CD4-positive, alpha-beta T cell treated with Interleukin-4 for 1 hour (primary cell): ENCODE measurements at places on chromosomes 7 and 10.

DNA sequence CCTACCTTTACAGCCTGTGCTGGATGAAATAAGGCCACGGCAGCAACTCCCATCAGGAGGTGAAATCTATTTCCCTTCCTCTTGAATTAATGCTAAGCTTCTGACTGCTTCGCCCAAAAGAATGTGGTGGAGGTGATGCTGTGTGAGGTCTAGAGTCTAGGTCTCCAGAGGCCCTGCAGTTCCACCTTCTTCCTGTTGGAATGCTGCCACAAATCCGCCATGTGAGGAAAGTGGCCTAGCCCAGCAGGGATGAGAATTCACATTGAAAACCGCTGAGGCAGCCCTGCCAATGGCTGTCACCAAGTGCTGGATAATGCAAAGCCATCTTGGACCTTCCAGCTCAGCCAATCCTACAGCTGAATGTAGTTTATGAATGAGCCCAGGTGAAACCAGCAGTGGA is 28.0 kb downstream of the RHOBTB1 start:
- no peak for DNase-seq

DNA sequence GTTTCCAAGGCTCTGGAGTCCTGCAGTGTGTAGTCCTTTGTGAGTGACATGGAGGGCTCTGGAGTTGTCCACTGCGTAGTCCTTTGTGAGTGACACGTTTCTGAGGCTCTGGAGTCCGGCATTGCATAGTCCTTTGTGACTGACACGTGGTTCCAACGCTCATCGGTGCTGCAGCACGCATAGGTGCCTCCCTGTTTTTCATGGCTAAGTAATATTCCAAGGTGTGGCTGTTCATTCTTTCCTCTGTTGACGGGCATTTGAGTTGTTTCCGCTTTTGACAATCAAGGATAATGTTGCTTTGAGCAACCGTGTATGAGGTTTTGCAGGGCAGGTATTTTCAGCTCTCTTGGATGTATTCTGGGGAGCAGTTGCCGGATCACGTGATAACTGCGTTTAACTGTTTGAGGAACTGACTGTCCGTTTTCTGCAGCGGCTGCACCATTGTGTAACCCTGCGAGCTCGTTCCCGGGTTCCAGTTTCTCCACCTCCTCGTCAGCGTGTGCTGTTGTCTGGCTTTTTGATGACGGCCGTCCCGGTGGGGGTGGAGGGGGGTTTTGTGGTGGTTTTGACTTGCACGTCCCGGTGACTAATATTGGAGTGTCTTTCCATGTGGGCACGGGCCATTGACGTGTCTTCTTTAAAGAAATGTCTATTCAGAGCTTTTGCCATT is 21.1 kb downstream of the FAM20C start:
- no peak for DNase-seq

GRCh38 chr7:43873300-43873699 is 4.0 kb upstream of the MRPS24 start:
- no peak for DNase-seq

DNA sequence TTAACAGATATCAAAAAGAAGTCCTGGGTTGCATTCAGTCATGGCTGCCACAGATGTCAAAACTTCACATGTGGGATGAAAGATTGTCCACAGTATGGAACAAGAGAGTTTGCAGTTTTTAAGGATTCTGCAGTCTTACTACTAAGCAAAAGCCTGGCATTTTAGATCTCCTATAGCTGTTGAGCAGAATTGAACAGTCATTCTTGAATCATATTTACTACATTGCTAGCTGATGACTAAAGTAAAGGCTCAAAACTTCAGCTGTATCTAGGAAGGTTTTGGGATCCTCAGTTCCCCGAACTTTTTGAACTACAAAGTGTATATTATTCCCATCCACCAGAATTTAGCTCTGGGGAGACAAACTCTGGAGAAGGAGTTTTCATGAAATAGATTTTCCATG is 31.0 kb downstream of the BET1 start:
- DNase-seq: no peak

- DNase-seq: no peak
Observed at GRCh38 chr10:120538091-120538490, 81.1 kb downstream of the PLPP4 start.
